Activated T-helper 1 cell treated with anti-CD3 and anti-CD28 coated beads, Interleukin-2, amount 50 U/mL, for 16 hours (primary cell): ENCODE measurements at places on chromosomes 3 and 15.

DNA sequence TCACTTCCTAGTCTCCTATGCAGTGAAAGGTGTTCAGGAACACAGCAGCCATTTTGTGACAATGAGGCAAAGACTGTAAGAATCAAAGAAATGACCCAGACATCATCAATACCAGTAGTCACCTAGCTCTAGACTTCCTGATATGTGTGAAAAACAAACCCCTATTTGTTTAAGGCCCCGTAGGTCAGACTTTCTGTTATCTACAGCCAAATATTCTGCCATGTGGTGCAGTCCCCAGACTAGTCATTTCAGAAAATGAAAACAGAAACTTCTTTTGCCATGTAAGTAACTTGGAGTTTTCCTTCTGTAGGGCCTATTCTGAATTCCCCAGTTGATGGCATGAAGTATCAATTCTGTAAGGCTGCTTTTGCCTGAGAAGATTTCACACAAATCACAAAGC is 181.7 kb upstream of the SNTN start:
- DNase-seq: no peak

DNA sequence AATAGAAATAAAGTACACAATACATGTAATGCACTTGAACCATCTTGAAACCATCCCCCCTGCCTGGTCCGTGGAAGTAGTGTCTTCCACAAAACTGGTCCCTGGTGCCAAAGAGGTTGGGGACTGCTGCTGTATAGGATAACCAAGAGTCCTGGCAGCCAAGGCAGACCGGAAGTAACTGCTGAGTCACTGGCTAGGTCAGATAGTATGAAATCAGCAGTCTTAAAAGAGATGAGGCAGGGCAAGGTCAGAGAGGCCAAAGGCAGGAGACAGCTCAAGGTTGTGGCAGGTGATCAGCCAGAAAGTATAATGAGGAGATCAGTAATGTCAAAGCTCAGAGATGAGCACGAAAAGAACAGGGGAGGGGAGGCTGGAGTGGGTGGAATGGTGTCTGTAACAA is 60.2 kb downstream of the MAP3K13 start:
- no peak for DNase-seq

GRCh38 chr3:39249453-39250115 is 30.3 kb downstream of the CX3CR1 start:
- no peak for DNase-seq

- DNase-seq: no peak
Measured at GRCh38 chr15:45637552-45638033, 2.8 kb downstream of the SQOR start.

DNA sequence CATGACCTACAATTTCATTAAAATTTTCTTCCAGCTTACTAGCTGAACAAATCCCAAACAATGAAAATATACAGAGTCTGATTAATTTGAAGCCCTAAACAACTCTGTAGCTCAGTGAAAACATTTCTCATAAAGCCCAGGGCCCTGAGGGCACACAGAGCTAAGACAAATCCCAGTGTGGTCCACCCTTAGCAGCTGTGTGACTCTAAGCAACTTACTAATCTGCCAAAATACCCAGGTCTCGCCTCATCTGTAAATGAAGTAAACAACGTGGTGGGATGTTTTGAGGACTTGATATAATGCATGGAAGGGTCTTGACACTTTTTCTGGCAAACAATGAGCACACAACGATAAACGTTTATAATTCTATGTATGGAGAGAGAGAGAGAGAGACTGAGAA is 158.4 kb downstream of the FHIT start:
- DNase-seq: no peak

DNA sequence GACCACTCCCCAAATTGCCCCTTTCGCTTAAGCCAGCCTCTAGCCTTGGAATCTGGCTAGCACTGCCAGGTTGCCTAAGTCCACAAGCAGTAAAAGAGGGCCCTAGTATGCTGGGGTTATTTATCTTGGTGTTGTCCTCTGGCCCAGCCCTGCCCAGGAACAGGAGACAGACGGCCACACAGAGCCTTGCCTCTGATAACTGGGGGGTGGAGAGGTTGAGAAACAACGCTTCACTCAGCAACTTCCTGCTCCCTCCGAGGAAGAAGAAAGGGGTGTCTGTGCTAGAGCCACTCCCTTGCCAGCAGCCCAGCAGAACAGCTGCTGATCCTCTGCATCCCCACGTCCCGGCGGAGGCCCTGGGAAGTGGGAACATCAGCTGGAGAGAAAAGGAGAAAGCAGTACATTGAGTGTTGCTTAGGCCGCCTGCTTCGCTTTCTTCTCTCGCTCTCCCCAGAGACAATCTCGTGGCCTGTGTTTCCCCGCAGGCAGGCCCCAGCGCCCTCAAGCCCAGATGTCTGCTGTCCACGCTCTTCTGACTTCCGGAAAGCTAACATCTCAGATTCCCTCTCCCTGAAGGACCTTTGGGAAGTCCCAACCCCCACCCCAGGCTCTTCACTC is 22.6 kb upstream of the C3orf70 start:
- DNase-seq: no peak

- DNase-seq: no peak
Measured at GRCh38 chr3:192399767-192400166, 327.6 kb downstream of the FGF12 start.

DNA sequence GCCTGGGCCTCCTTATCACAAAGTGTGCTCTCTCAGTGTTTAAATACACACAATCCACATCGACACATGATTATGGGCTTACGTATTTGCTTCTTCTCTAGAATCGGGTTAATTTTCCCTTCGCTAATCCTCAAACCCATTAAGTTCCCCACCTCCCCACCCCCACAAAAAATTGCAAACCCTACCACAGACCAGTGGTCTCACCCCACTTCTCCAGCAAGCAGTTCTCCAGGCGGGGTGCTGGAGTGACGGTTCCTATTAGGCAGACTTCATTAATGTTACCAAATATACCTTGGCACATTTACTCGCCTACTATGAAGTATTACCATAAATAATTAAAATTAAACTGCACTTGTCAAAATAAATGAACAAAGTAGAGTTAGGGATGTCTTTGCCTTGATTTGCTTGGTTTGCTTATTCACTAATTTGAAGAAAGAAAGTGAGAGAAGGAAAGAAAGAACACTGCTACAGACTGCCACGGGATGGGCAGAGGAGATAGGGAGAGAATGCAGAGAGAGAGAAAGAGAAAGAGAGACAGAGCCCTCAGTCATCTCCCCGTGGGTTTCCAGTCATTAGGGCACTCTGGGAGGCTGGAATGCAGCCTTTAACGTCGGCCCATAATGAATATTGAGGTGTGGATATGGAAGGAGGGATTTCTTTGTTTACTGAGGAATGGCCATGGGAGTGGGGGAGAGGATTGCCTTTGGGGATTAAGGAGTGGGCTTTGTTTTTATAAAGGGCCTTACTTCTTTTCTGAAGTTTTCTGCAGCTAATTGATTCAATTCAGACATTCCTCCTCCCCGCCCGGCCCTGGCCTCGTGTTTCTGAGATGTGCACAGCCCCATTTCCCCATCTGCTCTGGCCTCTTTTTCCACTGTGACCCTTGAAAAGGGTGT is 39.7 kb upstream of the POLG start:
- no peak for DNase-seq

DNA sequence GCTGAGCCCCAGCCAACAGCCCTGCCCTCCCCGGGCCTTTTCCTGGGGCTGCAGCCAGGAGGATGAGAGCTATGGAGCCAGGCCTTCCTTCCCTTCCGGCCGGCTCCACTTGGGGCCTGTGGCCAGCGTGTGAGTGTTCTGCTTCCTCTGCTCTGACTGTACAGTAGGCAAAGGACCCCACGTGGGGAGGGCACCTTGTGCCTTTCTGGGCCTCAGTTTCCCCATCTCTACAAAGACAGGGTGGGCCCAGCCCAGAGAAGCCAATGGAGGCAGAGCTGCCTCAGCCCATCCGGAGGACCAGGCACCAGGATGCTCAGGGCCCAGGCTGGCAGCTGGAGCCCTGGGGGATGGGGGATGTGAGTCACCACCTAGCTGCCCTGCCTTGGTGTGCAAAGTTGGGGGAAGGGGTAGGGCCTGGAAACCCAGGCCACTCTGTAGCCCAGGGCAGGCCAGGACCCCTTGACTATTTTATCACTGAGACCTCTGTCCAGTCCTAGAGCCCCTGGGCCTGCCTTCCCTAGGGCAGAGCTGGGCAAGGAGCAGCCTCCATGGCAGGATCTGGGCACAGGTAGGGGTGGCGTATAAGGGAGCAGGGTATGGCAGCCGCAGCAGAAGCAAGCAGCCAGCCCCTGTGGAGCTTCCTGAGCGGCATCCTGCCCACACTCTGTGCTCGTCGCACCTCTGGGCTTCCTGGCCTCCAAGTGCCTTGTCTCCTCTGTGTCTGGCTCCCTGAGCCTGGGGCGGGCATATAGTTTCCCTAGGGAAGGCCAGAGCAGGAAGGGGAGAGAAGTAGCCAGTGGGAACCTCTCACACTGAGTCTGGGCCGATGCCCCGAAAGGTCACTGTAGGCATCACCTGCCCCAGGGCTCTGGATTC is 1.8 kb downstream of the PSTPIP1 start:
- no peak for DNase-seq

DNA sequence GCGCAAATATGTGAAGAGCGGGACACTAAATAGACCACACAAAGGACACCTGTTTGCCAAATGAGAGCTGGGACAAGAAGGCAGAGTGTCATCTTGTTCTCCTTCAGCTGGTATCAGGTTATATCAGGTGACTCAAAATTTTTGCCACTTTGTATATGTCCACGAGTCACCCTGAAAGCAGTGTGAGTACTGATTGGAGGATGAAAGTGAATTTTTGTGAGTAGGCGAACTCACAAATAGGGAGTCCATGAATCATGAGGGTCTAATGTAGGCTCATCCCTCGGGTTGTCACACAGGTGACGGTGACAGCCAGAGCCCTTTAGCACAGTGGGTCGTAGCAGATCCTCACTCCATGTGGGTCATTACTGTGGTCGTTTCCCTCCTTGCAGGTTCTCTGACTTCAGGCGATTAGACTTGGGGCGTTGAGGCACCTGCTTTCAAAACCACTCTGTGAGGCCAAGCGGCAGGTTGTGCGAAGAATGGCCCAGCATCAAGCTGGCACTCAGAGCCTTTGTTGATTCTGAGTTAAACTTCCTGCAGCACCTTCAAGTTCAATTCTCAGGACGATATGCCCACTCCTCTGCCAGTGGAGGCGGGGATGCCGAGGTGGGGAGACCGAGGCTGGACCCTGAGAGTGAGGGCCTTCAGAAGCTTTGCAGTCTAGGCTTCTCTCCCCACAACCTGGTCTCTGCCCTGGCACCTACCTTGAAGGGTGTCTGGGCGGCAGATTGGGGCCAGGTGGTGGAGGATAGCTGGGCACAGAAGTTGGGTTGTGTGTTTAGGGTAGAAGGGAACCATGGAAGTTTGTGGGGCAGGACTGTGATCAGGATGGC is 173.8 kb downstream of the SMAD6 start:
- no peak for DNase-seq

DNA sequence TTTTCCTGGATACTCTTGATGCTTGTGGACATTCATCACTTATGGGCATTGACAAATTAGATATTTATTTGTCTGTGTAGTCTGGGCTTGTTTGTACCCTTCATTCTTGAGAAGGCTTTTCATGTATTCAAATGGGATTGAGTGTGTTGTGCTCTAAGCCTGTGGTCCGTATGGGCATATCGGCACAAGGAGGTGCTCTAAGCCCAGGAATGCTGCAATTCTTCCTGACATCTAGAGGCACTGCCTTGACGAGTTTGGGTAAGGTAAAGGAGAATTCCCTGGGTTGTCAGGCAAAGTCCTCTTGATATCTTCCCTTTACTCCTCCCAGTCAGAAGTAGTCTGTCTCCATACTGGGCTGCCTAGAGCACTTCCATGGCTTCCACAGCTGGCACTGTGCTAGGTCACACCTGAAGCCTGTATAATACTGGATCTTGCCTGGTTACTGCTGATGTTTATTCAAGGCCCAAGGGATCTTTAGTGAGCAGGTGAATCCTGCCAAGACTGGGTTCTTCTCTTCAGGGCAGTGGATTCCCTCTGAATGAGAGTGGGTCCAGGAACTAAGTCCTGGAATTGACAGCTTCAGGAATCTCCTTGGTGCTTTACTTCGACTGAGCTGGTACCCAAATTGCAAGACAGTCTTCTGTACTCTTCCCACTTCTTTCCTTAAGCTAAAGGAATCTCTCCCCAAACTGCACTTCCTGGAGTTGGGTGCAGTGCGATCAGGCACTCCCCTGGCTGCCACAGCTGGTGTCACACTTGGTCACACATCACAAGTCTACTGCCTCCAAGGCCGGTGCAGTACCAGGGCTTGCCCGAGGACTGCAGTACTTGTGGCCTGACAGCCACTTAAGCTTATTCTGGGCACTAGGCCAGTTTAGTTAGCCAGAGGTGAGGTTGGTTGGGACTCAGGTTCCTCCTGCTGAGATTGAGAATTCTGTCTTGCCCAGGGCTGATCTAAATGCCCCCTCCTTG is 46.0 kb downstream of the GALK2 start:
- no peak for DNase-seq

GRCh38 chr3:45923755-45924154 is 19.5 kb upstream of the CXCR6 start:
- no peak for DNase-seq

DNA sequence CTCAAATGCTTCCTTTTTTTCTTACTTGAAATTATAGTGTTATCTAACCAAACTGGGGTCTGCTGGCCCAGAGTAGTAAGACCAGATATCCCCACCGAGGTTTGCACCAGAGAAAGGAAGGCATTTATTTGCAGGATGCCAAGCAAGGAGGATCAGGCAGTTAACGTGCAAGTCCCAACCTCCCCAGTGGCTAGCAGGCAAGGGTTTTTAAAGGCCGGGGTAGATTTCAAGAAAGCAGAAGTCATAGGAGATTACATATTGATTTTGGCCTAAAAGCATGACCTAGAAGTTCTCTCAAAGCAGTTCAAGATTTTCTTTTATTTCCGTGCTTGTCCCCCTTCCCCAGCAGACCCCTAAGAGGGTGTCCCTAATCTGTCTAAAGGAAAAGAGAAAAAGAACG is 32.8 kb upstream of the STRIT1 start:
- DNase-seq: no peak

DNA sequence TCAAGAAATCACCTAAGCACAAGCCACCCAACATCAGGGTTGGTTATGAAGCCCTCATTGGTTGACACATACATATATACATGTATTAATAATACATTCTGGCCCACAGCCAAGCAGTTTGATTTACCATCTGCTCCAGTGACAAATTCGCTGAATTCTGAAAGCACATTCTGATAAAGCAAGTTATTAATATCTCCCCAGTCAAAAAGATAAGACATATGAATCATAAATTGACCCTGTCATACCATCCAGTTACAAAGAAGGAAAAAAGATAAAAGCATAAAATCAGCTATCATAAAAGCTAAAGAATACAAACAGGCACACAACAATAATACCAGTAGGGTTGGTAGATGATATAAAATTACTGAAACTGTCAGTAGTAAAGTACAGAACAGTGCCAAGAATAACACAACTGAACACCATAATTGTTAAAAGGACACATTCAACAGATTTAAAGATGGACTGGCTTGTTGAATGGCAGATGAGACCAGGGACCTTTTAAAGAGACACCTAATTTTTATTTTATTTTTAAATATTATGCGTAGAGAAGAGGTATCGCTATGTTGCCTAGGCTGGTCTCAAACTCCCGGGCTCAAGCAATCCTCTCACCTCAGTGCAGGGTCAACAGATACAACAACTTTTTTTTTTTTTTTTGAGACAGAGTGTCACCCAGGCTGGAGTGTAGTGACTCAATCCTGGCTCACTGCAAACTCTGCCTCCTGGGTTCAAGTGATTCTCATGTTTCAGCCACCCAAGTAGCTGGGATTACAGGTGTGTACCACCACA is 7.7 kb downstream of the SNX4 start:
- no peak for DNase-seq
